Spinal cord (tissue), 10 donors: ENCODE measurements at places on chromosomes 11 and 22.

DNA sequence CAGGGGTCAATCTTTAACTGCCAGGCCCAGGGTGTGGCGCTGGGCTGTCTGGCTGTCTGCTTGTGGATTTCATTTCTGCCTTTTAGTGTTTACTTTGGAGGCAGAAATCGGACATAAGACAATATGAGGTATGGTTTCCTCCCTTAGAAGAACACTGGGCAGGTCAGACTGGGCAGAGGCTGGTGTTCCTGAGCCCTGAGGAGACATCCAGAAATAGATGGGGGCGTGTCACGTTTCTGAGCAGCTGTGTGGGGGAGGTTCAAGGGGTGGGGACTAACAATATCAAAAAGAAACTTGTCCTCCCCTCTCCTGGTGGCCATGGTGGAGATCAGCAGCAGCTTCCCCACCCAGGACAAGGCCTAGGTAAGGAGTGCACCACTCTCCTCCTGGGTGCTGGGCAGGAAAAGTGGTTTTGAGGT lies at the start of gene ART1:
ART1 (plus strand) TSS at position 312 of the 419 bp plus-strand sequence. CDS start 14,086 bp downstream, outside the sequence.
- no peak for DNase-seq

GRCh38 chr11:12008790-12009616 lies 577 bp upstream of the DKK3 start:
- DNase-seq: peak; percentile 41

- DNase-seq: no peak
Observed at GRCh38 chr22:31238057-31238456, 26.0 kb downstream of the LIMK2 start.

GRCh38 chr22:30206944-30207343 lies 39.6 kb downstream of the LIF start:
- no peak for DNase-seq
